ENCODE measurements at places on chromosomes 4 and X.

DNA sequence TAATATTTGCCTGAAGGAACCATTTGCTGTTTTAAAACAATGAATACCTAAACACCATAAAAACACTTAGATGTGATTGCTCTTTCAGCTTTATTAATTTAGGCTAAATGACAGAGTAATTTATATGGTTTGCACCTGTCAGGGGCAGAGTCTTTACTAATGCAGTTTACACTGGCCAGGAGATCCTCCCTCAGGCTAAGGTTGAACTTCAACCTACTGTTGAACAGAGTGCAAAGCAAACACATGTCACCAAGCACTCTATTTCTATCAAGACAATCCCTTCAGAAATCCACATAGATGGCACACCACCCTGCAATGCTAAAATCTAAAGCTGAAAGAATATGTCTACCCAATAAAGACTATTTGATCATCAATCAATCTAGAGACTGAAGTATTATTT, 147.3 kb downstream of the KLHL13 start:
- DNase-seq, result no peak
- H3K27me3 ChIP-seq, result no peaks in the 10 kb centered on the region
- no peak overlapping the region for H3K4me3 ChIP-seq
- no peaks in the 10 kb centered on the region for H3K36me3 ChIP-seq
- peaks cover 16% of the 10 kb centered on the region for H3K4me1 ChIP-seq
- no peak overlapping the region for H3K27ac ChIP-seq

DNA sequence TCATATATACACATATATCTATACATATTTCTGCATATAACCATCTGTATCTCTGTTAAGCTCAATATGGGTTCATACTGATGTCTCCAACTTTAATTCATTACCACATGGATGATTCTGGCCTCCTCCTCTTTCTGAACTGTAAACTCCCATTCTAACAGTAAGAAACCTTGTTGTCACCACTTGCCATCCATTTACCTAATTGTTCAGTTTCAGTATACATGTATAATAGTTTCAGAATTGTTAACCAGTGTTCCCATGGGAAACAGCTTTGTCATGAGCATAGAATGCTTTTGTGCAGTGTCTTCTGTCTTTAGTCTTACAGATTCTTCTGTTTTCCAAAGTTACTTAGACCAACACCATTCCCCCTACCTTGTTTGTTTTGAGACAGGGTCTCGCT, 35.9 kb downstream of the SLC9A6 start:
- H3K27me3 ChIP-seq, result no peaks in the 10 kb centered on the region
- H3K4me1 ChIP-seq, result no peaks in the 10 kb centered on the region
- peaks cover 19% of the 10 kb centered on the region for H3K36me3 ChIP-seq
- H3K4me3 ChIP-seq, result no peak overlapping the region
- no peak for DNase-seq

- H3K27ac ChIP-seq, result no peak overlapping the region
- no peaks in the 10 kb centered on the region for H3K36me3 ChIP-seq
- H3K4me1 ChIP-seq, result peaks cover 15% of the 10 kb centered on the region
- no peak overlapping the region for H3K4me3 ChIP-seq
These were observed 1.3 kb upstream of the SOD3 start for GRCh38 chr4:24794051-24794450.

GRCh38 chr4:528835-529234, 29.8 kb downstream of the PIGG start:
- H3K27me3 ChIP-seq, result no peaks in the 10 kb centered on the region
- H3K27ac ChIP-seq, result no peak overlapping the region
- peaks cover 49% of the 10 kb centered on the region for H3K36me3 ChIP-seq
- H3K4me3 ChIP-seq, result no peak overlapping the region
- H3K4me1 ChIP-seq, result no peaks in the 10 kb centered on the region

DNA sequence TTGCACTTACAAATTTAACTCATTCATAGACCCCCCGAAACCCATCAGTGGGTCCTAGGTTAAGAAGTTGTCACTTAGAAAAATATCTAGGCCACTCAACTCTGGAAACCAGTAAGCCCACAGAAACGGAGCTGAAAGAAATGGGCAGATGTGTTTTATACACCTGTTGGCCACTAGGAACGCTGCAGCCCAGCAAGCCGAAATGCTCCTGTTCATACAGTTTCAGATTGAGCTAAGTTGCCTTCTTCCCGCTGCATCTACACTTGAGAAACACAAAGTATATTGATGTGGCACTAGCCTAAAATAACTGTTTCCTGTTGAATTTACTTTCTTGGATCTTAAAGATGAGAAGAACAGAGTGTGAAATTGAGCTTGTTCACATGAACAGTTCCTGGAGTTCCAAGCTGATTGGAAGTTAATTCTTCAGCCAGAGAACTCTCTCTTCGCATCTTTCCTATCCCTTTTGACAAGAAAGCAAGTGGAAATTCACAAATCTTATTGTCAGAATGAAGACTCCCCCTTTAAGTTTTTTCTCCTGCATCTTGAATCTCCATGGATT, 174.1 kb downstream of the RBMX2 start:
- DNase-seq, result no peak
- H3K36me3 ChIP-seq, result no peaks in the 10 kb centered on the region
- no peak overlapping the region for H3K4me3 ChIP-seq
- H3K27ac ChIP-seq, result no peak overlapping the region

DNA sequence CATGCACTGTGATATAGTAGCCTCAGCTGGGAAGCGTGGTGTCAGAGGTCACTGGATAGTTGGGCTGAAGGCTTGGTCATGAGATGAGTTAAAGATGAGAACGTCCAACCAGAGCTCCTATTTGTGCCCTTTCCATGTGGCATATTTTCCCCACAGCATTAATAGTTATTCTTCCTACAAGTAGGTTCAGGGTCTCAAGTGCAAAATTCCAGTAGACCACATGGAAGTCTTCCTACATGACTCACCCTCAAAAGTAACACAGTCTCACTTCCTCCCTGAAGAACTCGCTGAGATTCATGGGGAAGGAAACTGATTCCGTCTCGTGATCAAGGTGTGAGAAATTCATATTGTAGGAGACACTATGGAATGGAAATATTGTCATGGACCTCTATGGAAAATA, 1212.5 kb upstream of the PRKX start:
- H3K4me1 ChIP-seq, result peaks cover 6% of the 10 kb centered on the region
- H3K4me3 ChIP-seq, result no peak overlapping the region
- no peak for DNase-seq
- no peaks in the 10 kb centered on the region for H3K27me3 ChIP-seq

DNA sequence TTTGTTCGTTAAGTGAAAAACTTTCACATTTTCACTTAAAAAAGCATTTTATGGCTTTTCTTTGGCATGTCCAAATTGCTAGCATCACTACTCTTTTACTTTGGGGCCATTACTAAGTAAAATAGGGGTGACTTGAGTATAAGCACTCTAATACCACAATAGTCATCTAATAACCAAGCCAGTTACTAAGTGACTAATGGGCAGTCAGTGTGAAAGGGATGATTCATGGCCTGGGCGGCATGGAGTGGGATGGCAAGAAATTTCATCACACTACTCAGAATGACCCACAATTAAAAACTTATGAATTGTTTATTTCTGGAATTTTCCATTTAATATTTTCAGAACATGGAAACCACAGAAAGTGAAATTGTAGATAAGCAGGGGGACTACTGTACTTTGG, 60.9 kb downstream of the BMP15 start:
- no peak overlapping the region for H3K27ac ChIP-seq
- no peaks in the 10 kb centered on the region for H3K36me3 ChIP-seq
- no peak overlapping the region for H3K4me3 ChIP-seq
- no peaks in the 10 kb centered on the region for H3K27me3 ChIP-seq
- H3K4me1 ChIP-seq, result no peaks in the 10 kb centered on the region
- no peak for DNase-seq

- H3K4me3 ChIP-seq, result no peak overlapping the region
- peaks cover 5% of the 10 kb centered on the region for H3K4me1 ChIP-seq
- H3K27ac ChIP-seq, result no peak overlapping the region
- no peaks in the 10 kb centered on the region for H3K36me3 ChIP-seq
- no peaks in the 10 kb centered on the region for H3K27me3 ChIP-seq
These were observed 137.1 kb downstream of the ARHGAP6 start for GRCh38 chrX:11528623-11529022.

GRCh38 chr4:105119356-105119755, 27.3 kb upstream of the TET2 start:
- no peak overlapping the region for H3K4me3 ChIP-seq
- no peaks in the 10 kb centered on the region for H3K36me3 ChIP-seq
- peaks cover 8% of the 10 kb centered on the region for H3K4me1 ChIP-seq
- H3K27me3 ChIP-seq, result peaks cover 4% of the 10 kb centered on the region

GRCh38 chr4:103498161-103499070, 221.4 kb downstream of the TACR3 start:
- H3K4me1 ChIP-seq, result no peaks in the 10 kb centered on the region
- no peak for DNase-seq
- H3K27me3 ChIP-seq, result no peaks in the 10 kb centered on the region
- no peak overlapping the region for H3K27ac ChIP-seq
- H3K4me3 ChIP-seq, result no peak overlapping the region

DNA sequence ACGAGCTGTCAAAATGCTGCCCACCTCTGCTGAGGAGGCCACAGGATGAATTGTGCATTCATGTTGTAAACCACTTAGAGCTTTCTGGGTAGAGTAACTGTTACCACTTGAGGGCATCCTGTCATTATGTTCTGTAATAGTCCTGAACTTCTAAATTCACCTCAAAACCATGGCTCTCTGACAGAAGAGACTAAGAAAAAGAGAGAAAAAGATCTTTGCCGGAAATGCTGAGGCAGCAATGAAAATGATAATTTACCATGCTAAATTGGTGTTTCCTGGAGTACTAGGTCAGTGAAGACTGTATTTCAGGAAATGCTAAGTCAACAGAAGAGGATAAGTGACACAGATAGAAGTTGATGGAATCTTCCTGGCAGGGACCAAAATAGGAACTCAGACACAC, 942.3 kb upstream of the SLIT2 start:
- H3K36me3 ChIP-seq, result peaks cover 4% of the 10 kb centered on the region
- H3K4me1 ChIP-seq, result peaks cover 32% of the 10 kb centered on the region
- H3K27me3 ChIP-seq, result no peaks in the 10 kb centered on the region
- peak overlapping the region; percentile 5 for H3K27ac ChIP-seq
- no peak for DNase-seq
- H3K4me3 ChIP-seq, result no peak overlapping the region

GRCh38 chr4:30181512-30181911, 538.7 kb upstream of the PCDH7 start:
- no peak overlapping the region for H3K4me3 ChIP-seq
- H3K27ac ChIP-seq, result no peak overlapping the region
- H3K36me3 ChIP-seq, result no peaks in the 10 kb centered on the region
- no peaks in the 10 kb centered on the region for H3K27me3 ChIP-seq
- DNase-seq, result no peak
- peaks cover 2% of the 10 kb centered on the region for H3K4me1 ChIP-seq

GRCh38 chr4:84232309-84233095, 266.6 kb downstream of the NKX6-1 start:
- H3K4me3 ChIP-seq, result no peak overlapping the region
- H3K27me3 ChIP-seq, result no peaks in the 10 kb centered on the region
- no peak overlapping the region for H3K27ac ChIP-seq
- DNase-seq, result no peak
- no peaks in the 10 kb centered on the region for H3K36me3 ChIP-seq

DNA sequence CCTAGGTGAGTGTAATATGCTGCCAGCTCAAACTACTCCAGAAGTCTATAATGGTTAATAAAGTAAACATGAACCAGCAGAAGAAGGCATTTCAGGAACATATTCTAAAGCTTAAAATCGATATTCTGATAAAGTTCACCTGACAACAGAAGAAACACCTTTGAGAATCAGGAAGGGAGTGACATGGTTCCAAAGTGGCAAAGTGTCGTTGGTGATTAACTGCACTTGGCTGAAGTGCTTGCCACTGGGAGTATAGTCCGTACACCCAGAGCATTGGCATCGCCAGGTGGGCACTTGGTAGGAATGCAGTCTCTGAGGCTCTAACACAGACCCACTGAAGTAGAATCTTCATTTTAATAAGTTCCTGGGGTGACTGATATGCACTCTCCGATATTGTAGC, 76.0 kb upstream of the H2AZ1 start:
- H3K27ac ChIP-seq, result no peak overlapping the region
- no peak overlapping the region for H3K4me3 ChIP-seq
- no peak for DNase-seq
- H3K4me1 ChIP-seq, result no peaks in the 10 kb centered on the region
- H3K27me3 ChIP-seq, result peaks cover 8% of the 10 kb centered on the region

GRCh38 chrX:21721195-21721594, 36.7 kb downstream of the SMPX start:
- no peak for DNase-seq
- H3K4me1 ChIP-seq, result peaks cover 16% of the 10 kb centered on the region
- no peak overlapping the region for H3K27ac ChIP-seq
- H3K4me3 ChIP-seq, result no peak overlapping the region
- H3K27me3 ChIP-seq, result no peaks in the 10 kb centered on the region

DNA sequence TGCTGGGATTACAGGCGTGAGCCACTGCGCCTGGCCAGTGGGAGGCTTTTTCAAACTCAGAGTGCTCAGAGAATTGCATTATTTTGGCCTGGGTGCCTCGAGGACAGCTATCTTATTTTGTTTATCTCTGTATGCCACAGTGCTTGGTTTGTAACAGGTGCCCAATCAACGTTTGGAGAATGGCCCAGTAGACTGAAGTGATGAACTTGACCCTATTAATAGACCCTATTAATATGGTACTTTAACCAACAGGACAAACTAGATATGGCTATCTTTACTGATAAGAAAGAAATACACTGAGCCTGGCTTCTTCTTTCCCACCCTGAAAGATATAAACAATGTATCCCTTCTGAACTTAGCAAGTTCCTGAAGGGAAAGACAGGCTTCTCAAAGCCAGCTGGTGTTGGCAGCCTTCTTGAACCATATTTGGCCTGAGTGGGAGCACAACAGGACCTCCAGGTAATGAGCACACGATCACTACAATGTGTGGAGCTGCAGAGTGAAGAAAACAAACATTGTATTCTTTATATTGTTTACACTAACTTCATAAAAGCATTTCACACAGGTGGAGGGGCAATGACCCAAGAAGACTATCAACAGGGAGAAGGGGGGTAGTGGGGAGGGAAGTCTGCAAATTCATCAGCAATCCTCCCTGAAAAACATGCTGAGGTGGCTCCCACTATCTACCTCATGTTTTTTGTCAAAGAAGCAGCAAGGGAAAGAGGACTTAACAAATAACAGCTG, 41.7 kb downstream of the PRPS1 start:
- peaks cover 9% of the 10 kb centered on the region for H3K4me1 ChIP-seq
- DNase-seq, result no peak
- H3K27me3 ChIP-seq, result no peaks in the 10 kb centered on the region
- H3K36me3 ChIP-seq, result no peaks in the 10 kb centered on the region
- H3K27ac ChIP-seq, result no peak overlapping the region

- H3K4me3 ChIP-seq, result no peak overlapping the region
- H3K4me1 ChIP-seq, result no peaks in the 10 kb centered on the region
- no peaks in the 10 kb centered on the region for H3K36me3 ChIP-seq
These were observed 921.7 kb upstream of the EPHA5 start for GRCh38 chr4:66591968-66592367.

All from mesothelial cell of epicardium (in vitro differentiated cells).